Activated T-cell treated with anti-CD3 and anti-CD28 coated beads for 1 hour (primary cell): ENCODE measurements at places on chromosomes 16 and 17.

- no peak for DNase-seq
Measured at GRCh38 chr17:57080718-57081117, 4.3 kb upstream of the AKAP1 start.

- no peak for DNase-seq
Measured at GRCh38 chr17:228951-229708, 47.7 kb upstream of the DOC2B start.

GRCh38 chr16:85731179-85731578 lies 19.7 kb downstream of the C16orf74 start:
- DNase-seq, result no peak

- DNase-seq, result no peak
Measured at GRCh38 chr17:50579399-50579798, 18.9 kb downstream of the CACNA1G start.

DNA sequence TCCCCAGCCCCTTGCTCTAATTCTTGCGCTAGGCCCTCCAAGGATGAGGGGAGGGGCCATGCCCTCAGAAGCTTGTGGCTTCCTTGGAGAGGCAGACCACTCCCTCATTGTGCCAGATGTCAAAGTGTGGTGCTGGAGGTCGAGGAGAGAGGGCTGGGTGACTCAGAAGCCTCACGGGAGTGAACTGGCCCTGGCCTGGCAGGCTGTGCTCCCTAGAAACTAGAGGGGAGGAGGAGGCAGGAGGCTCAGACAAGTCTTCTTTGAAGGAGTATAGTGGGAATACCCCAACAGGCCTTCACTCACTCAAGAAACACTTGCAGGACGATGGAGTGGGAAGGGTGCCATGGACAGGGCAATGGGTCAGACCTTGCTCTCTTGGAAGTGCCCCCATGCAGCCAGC lies 18.5 kb downstream of the ANKRD40 start:
- no peak for DNase-seq

DNA sequence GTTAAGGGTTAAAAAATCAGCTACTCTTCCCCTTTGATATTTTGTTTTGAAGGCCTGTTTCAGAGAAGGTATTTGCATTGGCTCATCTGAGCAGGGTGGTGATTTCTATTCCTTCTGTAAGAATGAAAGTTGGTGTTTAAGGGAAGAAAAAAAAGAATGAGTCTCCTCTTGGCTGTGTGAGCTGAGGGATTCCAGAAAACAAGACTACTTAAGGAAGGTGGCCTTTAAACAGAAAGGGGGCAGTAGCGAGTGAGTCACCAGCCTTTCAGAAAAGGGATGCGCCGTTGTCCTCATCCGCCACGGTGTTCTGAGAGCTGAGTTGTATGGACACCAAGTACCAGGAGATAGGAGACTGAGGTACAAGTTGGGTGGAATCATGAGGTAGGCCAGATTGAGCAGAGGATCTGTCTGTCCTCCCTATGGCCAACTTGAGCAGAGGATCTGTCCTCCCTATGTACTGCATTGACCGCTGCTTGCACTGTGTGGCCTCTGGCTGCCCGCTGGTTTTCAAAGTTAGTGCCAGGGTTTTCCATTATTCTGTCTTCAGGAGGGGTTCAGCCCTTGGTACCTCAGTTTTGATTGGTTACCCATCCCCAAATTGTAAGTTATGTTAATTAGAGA lies 8.2 kb downstream of the PRKCA start:
- DNase-seq, result no peak

DNA sequence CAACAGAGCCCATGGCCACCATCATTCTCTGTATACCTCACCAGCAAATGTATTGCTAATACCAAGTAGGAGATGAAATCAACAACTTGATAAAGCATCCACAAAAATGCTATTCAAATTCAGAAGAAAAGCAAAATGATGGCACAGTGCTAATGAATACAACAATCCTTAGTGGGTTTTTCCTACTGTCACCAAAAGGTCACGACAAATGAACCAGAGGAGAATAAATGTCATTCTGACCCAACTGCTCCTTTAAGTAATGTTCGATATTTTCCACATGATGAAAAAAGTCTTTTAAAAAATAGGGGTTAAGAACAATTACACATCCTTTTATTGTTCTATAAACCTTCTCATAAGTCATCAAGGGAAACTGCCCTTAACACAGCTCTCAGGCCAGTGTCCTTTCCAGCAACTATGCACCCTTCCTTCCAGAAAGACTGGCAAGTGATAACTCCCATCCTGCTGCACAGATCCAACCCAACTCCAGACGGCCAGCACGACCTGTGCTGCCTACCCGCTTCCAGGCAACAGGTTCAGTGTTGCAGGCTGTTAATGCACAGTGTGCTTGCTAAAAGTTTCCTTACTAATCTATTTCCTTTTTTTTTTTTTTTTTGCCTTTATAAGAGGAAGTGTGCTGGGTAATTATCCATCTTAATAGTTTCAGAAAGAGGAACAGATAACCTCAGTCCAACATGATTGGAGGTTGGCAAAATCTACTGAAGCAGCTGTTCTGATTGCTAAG lies 15.4 kb downstream of the FBXO31 start:
- no peak for DNase-seq

GRCh38 chr16:88691129-88691813 lies 5.0 kb upstream of the SNAI3 start:
- no peak for DNase-seq

DNA sequence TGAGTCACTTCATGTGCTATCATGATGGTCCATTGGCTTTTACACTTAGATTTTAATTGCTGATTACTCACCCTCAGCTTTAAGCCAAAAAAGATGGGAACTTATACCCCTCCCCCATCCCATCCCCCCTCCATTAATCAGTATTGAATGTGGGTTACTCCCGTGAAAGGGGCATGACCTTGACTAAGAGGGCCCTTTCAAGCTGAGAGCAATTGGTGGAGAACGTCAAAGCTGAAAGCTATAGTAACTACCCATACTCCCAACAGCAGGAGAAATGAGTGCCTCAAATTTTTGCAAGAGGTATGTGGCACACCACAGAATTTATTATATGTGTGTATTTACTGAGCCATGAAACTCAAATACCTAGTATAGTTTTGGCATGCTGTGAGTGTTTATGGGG lies 99.7 kb upstream of the CDH8 start:
- DNase-seq, result no peak

DNA sequence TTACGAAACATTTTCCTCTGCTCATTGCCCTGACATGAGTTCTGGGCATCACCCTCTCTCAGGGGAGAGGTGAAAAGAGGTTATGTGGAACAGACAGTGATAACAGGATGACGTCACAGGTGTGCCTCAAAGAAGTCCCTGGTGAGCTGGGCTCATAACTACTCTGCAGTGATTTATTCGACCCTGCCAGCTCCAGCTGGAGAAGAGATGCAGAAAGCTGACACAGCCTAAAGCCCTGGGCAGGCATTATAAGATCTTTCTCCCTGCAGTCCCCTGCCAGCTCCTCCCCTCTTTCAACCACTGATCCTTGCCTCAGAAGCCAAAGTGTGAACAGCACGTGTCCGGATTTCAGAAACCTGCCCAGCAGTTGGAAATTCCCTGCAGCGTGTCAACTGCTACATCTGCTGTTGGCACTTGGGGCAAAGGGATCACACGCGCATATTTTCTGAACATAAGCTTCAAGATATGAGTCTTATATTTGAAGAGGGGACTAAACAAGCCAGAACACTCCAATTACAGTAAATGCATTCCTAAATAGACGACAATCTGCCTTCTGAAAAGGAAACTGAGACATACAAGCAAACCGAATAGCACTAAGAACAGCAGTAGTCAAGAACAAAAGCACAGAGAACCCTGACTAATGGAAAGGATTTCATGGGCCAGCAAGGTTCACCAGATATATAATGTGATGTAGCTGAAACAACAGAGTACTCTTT lies 80.5 kb downstream of the SMG6 start:
- DNase-seq, result no peak

DNA sequence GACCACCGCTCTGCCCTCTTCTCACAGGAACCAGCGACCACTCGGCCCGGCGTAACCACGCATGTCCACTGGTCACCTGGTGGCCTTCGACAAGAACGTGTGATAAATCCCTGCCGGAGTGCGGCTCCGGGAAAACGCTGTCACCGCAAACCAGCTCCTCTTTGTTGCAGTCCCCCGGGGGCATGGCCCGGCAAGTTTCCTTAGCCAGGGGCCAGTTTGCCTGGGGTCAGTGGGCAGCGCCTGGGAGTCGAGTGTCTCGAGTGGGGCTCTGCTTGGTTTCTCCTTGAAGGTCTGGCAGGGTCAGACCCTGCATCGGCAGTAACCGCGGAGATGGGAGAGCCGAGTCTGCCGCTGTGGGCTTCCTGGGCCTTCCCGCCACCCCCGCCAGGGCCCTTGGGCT lies 52.5 kb downstream of the JPH3 start:
- DNase-seq, result no peak

GRCh38 chr16:71912534-71913275 lies 17.4 kb downstream of the IST1 start:
- DNase-seq, result no peak

DNA sequence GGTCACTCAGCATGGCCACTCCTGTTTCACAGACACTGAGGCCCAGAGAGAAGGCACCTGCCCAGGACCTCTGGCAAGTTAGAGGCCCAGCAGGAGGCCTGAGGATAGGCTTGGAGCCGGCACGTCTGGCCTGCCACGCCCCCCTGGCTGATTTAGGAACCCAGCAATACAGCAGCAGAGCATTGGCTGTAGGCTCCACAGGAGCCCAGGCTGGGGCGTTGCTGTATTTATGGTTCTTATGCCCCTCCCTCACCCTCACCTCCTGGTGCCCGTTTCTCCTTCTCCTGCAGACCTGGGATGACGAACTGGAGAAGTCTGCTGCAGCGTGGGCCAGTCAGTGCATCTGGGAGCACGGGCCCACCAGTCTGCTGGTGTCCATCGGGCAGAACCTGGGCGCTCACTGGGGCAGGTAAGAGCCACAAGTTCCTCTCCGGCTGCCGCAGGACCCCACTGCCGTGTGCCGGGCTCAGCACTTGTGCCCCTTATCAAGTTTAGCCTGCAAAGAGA lies 25.8 kb downstream of the CRISPLD2 start:
- no peak for DNase-seq

DNA sequence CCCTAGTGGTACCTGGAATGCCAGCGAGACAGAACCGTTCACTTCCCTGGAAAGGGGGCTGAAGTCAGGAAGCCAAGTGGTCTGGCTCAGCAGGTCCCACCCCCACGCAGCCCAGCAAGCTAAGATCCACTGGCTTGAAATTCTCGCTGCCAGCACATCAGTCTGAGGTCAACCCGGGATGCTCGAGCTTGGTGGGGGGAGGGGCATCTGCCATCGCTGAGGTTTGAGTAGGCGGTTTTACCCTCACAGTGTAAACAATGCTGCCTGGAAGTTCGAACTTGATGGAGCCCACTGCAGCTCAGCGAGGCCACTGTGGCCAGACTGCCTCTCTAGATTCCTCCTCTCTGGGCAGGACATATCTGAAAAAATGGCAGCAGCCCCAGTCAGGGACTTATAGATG lies 464.7 kb upstream of the TOM1L1 start:
- no peak for DNase-seq

DNA sequence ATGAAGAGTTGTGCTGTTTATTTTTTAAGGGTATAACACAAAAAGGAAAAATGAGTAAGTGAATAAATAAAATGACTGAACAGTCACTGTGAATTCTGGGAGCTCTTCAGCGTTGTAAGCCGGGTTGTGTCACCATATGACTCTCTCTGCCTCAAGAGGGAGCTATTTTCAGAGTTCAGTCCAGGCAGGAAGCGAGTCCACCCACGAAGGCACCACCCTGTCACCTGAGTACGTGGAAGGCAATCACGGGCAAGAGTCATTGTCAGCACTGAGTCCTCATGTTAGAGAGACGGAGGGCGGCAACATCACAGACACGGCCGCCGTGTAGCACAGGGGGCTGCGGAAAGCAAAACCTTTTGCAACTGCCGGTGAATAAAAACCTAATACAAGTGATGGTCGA lies 227.6 kb downstream of the UTP18 start:
- DNase-seq, result no peak

DNA sequence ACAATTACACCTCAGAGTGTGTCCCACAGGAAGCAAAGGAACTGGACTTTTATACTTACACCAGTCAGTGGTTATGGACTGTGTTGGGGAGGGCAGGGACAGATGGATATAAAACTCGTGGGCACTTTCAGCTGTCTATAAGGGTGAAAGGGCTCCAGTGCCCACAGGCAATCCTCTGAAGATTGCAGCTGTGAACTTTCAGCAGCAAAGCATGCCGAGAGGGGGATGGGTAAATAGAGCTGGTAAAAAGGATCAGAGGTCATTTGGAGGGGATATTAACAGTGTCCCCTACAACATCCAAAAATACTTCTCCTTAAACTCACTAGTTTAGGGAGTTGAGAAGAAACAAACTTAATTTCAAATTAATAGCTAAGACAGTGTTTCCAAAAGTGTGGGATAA lies 13.3 kb upstream of the RFWD3 start:
- no peak for DNase-seq

DNA sequence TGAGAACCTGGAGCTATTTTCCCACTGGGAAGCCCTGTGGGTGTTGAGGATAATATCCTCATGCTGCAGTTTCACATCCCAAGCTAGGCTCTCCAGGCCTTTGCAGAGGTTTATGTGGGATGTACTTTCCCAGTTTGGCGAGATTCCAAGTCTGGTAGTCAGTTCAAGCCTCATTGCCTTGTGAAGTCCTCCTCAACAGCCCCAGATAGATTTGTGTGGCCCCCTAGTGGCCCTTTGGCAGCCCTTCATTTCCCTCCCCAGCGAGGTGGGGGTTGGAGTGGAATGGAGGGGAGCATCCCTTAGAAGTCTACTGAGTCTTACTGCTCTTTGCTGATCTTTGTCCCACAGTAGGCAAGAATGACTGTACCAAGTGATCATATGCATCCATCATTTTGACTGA lies 137.9 kb downstream of the CDH11 start:
- no peak for DNase-seq

DNA sequence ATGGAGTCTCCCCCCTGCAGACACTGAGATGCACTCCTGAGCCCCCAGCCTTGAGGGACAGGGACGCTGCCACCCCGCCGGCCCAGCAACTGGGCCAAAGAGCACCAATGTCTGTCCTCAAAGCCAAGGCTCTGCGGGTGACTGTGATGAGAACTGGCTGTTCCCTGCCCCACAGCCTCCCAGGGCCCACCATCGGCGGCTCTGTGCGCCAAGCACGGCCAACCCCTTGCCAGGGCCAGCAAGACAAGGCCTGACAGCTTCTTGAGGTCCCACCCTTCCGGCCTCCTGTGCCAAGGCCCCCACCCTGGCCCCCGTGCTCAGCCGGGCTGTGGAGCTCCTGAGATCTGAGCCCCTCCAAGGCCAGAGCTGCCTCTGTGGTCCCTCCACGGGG lies 34.2 kb upstream of the PABPN1L start:
- no peak for DNase-seq

DNA sequence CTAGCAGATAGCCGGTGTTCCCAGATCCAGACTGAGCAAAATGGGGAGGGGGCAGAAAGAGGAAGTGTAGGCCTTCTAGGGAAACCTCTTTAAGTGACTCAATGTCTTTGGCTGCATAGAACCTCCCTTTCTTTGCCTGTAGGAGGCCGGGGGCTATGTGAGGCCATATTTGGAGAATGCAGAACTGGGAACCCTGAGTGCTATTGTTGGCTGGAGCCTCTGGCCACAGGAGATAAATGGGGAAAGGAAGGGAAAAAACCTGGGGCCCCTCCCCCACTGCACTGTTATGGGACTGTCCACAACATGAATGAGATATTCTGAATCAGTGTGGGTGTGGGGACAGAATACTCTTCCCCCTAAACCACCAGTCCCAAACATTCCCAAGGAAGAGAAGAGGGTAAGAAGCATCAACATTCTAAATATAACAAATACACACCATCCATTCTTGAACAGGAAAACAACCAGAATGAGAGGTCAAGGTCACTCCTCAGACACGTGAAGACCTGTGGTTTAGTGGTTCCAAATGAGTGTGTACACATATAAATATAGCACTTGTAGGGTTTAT lies 2.4 kb downstream of the VPS25 start:
- no peak for DNase-seq

GRCh38 chr16:79635488-79635887 lies 35.0 kb upstream of the MAF start:
- DNase-seq, result no peak
